CD4-positive, alpha-beta memory T cell (primary cell): ENCODE measurements at places on chromosomes 6 and 20.

- no peak for DNase-seq
These were observed 97.0 kb upstream of the MAN1A1 start for GRCh38 chr6:119446609-119447008.

DNA sequence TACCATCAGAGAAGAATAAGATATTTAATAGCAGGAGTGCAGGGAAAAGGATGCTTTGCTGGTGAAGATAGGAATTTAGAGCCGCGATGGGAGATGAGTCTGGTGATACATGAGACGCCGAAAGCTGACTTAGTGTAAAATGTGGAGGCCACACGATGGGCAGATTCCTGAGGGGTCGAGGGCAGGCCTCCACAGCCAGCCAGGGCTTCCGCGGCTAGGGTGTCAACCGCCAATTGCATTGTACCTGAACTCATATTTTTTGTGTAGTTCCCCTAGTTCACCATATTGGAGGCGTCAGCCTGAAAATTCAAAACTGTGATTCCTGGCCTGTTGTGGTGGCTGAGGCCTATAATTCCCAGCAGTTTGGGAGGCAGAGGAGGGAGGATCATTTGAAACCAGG, 8.5 kb downstream of the ETV7 start:
- DNase-seq: no peak

DNA sequence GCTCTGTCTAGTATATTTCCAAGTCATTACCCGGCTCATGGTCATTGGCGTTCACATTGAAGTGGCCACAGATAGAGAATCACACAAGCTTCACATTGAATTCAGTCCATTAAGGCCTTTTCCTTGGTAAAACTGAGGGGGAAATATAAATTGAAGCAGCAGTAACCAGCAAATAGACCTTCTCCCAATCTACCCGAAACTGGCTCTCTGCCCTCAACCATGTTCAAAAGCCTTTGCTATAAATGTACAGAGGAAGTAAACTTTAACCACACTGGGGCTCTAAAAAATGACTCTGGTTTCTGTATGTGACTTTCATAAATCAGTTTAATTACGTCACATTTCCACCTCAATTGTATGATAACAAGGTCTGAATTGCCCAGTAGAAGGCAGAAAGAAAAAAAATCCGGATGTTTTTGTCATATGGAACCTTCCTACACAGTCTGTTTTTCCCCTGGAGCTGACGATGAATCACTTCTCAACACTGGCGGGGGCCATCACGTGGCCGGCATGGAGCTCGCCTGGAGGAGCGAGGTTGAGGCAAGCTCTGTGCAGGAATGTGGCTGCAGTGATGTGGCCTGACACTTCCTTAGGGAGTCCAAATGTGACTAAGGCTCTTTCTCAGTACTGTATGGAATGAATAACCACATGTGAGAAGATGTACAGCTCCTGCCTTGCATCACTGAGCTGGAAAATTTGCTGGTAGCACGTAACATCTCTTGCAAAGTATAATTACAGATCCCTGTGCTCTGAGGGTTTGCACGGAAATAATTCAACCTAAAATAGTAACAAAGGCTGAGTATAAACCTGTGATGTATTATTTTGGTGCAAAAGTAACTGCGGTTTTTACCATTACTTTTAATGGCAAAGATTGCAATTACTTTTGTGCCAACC, 58.6 kb upstream of the SNX9 start:
- peak; percentile 86 for DNase-seq

DNA sequence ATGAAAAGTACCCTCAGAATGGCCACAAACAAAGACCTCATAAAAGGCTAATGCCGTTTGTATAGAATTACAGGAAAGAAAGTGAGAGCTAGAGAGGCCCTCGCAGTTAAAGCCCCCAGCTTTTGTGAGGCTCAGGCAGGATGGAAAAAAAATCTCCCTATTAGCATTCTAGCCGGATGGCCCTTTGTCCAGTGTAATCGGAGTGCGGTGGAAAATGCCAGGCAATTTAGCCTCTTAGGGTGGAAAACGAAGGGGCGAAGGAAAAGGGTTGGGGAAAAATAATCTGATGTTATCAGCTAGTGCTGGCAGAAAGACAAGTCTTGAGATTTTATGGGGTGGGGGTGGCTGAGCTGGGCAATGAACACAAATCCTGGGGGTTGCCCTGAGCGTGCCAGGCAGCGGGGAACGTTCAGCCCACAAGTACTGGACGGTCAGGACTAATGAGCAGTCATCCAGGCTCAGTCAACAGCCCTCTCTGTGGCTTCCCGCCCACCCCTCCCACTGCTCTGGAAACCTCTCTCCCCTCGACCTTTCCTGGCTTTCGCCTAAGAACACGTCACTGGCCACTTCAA, 92.4 kb downstream of the PSMG4 start:
- DNase-seq: no peak

DNA sequence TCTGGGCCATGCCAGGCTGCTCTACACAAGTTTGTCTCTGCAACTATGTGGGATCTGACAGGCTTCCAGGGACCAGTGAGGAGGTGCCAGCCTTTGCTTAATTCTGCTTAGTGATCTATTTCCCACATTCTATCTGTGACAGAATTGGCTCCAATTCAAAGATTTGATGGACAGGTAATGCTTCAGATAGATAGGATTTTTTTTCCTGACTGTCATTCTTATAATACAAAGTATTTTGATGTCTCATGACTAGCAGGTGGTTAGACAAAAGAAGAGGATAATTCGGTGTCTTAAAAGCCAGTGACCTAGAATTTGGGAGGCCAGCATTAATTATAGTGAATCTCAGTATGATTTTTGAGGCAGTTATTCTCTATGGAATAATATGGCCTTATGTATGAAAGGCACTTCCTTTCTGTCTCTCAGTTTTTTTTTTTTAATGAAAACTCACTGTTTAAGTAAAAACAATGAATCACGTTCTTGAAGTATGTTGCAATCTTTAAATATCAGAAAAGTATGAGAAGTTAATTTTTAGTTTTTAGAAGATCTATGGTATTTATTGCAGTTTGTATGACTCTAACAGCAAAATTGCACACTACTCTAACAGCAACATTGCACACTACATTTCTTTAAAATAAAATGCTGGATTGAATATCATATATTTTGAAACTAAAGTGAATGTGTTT, 43.7 kb downstream of the TMEM200A start:
- no peak for DNase-seq

- no peak for DNase-seq
These were observed 157.8 kb downstream of the SCML4 start for GRCh38 chr6:107666084-107666980.

- no peak for DNase-seq
These were observed 118.8 kb downstream of the ADTRP start for GRCh38 chr6:11659757-11660156.

DNA sequence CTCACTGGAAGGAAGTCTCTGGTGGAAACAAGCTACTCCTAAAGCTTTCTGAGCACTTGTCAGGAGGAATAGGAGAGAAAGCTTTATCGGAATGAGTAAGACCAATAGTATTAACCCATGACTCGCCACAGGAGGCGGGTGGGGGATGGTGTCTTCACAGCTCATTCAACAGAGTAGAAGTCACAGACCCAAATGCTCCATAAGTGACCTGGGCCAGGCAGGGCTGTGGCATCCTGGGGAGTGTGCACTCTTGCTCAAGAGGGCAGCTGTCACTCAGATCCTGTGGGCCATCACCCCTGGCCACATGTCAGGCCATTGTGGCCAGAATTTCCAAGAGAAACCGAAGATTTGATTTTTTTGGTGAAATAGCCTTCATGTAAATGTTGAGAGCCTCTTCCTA, 116.0 kb downstream of the SYCP2 start:
- no peak for DNase-seq

DNA sequence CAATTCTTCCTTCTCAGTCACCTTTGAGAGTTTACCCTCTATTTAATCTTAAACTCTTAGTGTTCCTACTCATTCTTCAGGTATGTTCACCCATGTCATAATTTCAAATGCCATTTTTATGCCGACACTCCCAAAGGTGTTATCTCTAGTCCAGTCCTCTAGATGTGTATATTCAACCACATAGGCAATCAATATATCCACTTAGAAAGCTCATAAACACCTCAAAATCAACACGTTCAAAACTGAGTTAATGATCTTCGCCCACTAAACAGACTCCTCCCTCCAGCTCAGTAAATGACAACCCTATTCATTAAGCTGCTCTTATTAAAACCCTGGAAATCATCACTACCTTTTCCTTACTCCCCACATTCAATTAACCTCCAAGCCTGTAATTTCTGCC, 6.4 kb downstream of the OSTM1 start:
- DNase-seq: no peak

DNA sequence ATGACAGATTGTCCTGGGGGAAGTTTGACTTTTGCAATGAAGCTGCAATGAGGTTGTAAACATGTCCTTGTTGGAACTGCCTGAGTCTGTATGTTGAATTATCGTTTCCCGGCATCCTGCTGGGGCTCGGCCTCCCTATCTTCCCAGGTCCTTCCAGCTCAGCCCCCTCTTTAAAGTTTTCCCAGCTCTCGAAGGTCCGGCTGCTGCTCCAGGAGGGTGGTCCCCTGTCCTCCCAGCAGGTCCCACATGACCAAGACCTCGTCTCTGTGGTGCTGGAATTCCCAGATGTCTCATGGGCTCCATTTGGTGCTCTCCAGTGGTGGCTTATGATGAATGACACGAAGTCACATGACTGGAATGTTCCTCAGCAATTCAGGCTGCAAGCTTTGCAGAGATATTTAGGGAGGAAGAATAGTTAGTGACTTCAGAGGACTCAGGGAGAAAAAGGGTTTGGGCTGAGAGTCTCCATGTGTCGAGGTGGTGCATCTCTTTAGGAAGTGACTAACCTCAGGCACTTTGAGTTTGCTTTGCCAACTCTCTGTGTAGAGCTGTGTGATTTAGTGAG, 21.4 kb downstream of the SMOC2 start:
- DNase-seq: no peak

DNA sequence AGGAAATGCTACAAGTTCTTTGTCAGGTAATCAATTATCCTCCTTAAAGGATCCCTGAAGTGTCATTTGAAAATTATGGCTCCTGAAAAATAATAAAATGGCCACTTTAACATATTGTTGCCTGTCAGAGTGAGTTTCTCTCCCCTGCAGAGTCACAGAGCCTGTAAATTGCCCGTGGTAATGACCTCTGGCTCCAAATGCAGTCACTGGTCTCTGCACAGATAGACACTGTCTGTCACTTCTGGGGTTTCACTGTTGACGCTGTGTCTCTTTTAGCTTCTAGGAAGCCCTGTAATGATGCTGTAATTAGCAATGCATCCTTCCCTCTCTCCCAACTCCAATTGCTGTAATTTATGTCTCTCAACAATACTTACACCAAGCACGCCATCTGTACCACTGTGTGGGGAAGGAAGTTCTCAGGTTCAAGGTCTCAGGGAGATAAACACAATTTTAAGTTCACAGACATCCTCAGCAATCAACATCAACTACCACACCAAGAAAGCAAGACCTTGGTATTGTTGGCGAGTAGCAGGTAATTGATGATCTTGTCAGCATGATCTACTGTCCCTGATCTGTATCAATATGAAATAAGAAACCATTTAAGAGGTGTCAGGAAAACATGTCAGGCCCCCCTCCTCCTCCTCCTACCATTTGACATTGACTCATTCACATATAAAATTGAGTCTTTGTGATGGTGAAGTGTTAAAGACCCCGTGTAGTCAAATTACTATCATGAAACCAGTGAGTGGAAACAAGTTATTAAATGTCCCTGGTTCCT, 91.2 kb upstream of the SULF2 start:
- no peak for DNase-seq

DNA sequence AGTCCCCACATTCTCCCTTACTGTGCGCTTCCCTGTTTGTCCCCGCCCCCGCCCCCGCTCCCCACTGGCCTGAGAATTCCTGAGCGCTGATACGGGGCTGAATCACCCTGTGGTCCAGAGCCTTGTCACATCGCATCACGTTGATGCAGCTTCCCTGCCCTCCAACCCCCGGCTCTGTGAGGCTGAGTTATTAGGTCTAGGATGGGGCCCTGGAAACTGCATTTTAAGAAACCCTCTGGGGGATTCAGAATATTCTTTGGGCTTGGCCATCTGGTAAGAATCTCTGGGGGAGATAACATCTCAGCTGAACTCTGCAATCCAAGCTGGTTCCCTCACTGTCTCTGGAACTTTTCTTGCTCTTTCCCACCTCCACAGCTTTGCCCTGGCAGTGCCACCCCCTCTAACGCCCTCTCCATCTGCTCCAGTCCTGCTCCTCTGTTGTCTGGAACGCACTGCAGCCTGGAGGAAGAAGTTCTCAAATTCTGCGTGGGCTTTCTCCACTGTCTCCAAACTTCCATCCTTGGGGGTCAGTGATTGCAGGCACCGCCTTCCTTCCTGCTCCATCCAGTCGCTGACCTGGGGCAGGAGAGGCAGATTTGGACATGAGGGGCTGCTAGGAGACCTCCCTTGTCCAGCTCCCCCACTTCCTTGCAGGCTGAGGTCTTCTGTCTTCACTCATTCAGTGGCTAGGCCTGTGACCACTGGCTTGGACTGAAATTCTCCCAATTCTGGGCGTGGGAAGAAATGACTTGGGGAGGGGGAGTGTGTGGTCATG, 42.6 kb downstream of the KIAA1755 start:
- no peak for DNase-seq
